ENCODE measurements at places on chromosomes 16 and 17.
A peak's percentile ranks its signal among the peaks of the same experiment; 100 is the strongest.

GRCh38 chr17:12422651-12423050 lies 243.0 kb upstream of the MYOCD start:
- ATAC-seq = no peak

DNA sequence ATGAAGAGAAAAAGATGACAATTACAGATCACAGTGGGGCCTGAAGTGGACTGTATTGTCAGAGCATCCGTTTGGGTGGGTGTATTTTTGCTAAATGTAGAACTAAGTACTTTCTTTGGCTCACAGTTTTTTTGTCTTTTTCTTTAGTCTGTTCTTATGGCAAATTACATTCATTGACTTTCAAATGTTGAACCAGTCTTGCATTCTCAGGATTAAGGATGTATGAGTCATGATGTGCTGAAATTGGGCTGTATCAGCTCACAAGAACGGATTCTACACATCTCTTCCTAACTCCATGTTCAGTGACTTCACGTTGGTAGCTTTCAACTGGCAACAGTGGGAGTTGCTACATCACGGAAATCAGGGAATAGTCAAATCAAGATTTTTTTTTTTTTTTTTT lies 66.5 kb downstream of the TEX2 start:
- ATAC-seq = peak; percentile 61

DNA sequence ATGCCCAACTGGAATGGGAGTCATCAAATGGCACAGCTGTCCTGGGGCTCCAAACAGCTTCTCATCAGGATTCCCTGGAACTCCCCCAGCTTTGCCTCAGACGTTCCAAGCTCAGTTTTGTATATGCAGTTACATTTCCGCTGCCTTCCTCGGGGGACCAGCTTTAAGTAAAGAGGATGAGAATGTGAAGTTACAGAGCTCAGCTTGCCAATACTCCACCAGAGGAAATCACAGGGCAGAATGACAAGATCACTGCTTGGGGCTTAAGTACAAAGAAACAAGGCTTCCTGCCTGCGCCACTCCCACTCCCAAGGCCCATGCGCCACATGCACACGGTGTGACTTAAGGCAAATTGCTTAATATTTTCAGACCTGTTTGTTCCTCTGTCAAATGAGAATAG lies 272.4 kb upstream of the CDH11 start:
- ATAC-seq = no peak

- no peak for ATAC-seq
Observed at GRCh38 chr17:40629842-40630241, 17.8 kb downstream of the SMARCE1 start.

Data from motor neuron (in vitro differentiated cells).